ENCODE measurements at places on chromosomes 5 and 9.

DNA sequence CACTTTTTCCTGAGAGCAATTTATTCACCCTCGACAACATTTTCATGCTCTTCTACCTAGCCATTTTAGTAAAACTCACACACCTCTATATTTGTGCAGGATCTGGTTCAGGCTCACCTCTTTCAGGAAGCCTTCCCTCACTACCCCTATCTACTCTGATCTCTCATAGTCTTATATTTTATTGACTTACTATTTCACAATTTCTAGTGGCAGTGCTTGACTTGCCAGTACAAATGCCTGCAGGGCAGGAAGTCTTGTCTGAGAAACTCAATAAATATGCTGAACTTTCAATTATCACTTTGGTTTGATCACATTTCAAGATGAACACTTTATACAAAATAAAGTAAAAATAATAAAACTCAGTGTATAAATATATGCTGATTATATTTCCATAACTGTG lies 226.8 kb downstream of the CETN3 start:
- DNase-seq: no peak

DNA sequence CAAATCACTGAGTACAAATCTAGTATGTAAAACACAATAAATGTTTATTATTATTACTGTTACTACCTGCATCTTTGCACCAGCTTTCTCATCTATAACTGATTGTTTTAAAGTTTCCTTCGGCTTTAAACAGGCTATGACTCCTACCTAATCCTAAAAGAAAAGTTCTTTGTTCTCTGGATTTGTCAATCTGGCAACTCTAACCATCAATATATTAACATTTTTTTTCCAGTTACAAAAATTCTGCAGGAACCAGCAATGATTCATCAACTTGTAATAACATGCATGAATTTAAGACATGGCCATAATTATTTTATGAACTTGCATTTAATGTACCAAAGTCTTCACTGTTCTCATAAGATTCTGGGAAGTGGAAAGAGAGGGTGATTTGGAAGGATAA lies 228.5 kb downstream of the PIK3R1 start:
- no peak for DNase-seq

DNA sequence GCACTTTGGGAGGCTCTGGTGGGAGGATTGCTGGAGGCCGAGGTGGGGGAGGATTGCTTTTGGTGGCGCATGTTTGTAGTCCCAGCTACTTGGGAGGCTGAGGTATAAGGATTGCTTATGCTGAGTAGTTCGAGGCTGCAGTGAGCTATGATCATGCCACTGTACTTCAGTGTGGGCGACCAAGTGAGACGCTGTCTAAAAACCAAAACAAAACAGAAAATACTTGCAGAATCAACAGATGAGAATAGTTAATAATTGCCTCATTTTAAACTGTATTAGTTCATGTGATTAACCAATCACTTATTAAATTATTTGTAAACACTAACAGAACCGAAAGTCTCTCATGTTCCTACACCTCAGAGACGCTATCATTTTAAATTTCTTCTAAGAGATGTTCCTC lies 118.1 kb downstream of the CCDC171 start:
- DNase-seq: no peak

DNA sequence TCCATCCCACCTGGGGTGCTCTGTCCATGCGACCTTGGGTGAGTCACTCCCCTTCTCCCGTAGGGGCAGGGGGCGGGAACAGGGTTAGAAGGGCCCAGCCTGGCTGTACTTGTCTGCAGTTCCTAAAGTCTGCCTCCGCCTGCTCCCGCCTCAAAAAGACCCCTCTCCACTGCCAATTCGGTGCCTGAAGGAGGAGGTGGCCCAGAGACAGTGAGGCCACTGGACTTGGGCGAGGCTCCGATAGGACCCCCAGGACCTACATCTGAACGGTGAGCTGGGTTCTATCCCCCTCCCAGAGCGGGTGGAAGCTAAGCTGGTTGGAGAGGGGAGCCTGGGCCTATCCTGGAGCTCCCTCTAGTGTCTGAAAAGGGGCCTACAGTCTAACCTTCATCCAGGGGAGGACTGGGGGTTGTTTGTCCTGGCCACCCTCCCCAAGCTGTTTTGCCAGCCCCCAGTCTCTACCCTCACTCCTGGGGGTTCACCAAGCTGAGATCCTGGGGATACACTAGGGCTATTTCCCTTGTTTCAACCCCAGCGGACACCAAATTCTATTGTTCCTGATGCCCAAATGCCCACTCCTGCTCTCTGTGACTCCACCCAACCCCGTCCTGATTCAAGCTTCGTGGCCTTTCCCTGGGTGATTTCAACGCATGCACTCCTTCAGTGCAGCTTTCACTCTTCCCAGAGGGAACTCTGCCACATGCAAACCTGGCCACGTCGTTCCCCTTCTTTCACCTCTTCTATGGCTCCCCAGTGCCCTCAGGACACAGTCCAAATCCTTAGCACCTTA lies 6.1 kb upstream of the CRB2 start:
- peak; percentile 53 for DNase-seq

DNA sequence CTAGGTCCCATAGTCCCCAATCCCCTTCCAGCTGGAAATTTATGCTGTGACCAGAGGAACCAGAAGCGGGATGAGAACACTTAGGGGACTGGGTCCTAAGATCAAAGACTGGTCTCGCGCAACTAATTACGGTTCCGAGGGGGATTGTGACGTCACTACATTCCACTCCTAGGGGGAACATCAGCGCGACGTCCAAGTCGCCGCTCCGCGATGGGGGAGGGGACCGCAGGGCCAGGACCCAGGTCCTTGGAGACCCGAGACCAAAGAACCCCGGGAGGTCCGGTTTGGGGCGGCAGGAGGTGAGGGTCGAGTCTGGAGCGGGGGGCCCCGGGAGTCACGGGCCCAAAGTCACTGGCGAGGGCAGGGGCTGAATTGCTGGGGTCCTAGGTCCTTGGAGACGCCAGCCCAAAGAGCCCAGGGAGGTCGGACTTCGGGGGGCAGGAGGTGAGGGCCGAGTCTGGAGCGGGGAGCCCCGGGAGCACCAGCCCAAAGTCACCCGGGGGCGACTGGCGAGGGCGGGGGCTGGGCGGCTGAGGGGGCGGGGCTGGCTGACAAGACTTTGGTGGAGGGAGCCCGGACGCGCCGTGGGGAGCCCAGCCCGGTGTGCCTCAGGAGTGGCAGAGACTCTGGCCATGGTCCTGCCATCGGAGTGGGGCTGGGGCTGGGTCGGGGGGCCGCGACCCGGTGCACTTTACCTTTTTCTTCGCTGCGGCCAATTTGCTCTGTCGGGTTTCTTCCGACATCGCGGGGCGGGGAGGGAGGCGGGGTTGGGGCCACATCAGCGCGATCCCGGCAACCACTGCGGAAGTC lies at the start of gene GOLGA2:
TSS of gene GOLGA2 (minus strand) at position 810 of the 810 bp plus-strand sequence. CDS start at position 779, 31 bp downstream.
- DNase-seq: peak; percentile 68

DNA sequence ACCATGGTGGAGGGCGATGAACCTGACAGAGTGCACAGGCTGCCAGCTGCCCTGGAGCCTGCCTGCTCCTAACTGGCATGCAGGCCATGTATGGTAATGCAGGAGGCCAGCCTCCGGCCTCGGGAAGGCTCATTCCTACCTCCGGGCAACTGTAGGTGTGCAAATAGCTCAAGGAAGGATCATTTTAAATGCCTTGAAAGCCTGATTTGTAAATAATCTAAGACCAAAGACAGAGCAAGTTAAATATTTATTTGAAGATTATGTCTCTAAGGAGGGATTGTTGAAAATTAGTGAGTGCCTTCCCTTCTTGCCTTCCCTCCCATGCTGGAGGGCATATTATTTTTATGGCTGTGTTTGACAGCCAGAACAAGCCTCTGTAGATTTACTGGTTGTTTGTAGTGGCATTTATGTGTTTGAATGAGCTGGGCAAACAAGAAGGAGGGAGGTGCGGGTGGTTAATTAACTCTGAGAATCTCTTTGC lies 285.7 kb upstream of the TUT7 start:
- DNase-seq: no peak

- DNase-seq: no peak
Measured at GRCh38 chr5:66339896-66340295, 195.8 kb downstream of the SREK1 start.

DNA sequence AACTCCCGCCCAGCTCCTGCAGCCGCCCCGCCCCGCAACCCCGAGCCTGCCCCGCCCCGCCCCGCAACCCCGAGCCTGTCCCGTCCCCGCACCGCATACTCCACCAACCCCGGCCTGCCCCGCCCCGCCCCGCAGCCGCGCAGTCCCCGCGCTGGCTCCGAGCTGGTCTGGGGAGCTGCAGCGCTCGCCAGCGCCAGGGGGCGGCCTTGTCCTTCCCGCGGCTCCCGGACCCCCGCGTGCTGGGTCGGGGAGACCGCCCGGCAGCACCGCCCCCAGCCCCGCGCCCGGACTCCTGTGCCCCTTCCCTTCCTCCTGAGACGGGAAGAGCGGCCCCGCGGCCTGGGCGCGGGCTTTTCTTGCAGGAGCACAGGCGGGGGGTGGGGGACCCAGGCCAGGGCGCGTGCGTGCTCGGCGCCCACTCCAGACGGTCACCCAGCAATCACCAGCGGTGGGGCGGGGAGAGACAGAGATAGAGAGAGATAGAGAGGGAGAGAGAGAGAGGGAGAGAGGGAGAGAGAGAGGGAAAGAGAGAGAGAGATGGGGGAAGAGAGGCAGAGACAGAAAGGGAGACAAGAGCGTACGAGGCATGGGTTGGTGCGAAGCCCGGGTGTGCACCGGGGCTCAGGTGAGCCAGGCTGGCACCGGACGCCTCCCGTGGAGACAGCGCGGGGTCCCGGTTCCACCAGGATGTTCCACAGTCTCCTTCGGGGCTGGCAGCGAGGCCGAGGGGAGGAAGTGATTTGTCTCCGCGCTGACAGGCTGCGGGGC lies 14.7 kb upstream of the TMEM250 start:
- no peak for DNase-seq

GRCh38 chr9:90641884-90642487 lies 638 bp downstream of the DIRAS2 start:
- DNase-seq: no peak

GRCh38 chr5:37808945-37809344 lies 30.9 kb downstream of the GDNF start:
- no peak for DNase-seq

DNA sequence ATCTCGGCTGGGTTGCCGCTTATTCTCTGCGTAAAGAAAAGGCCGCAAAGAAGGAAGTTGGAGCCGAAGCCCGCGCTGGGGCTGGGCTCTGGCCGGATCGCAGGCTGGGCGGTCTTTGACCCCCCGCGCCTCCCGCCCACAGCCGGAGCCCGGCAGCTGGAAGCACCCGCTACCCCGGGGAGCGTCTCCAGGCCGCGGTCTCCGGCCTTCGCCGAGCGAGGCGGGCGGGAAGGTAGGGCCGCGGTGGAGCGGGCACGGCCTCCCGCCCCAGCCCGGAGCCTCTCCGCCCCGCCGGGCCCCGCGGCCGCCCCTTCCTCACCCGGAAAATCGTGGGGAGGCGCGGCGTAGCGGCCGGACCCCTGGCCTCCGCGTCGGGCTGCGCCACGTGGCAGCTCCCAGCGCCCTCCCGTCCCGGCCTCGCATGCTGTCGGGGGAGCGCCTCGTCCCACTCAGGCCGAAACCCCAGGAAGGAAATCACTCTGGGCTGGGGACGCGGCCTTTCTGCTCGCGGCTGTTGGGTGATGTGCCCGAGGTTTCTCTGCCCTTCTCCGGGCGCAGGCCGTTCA lies 12.0 kb downstream of the FOXD1 start:
- DNase-seq: peak; percentile 51

- no peak for DNase-seq
Measured at GRCh38 chr5:157343842-157344790, 78.2 kb downstream of the CYFIP2 start.

- DNase-seq: no peak
Measured at GRCh38 chr5:131262953-131263541, 806 bp upstream of the CDC42SE2 start.

GRCh38 chr9:90659650-90660364 lies 17.2 kb upstream of the DIRAS2 start:
- peak; percentile 67 for DNase-seq

GRCh38 chr9:121299467-121300282 lies 31.7 kb downstream of the GSN start:
- DNase-seq: peak; percentile 48

DNA sequence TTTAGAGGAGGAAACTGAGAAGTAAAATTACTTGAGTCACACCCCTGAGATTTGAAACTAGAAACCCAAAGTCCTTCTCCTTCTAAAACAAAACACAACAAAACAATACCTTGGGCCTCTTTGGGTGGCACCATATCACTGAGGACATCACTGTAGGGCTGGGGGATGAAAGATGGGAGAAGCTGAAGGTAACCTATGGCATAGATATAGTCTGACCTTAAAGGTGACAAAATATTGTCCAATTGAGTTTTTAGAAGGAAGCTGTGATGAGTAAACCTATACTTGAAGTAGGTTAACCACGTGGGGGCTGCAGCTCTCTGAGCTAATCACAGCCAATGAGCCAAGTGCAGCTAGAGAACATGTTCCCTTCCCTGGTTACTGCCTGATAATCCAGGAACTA lies 167.4 kb upstream of the CD180 start:
- DNase-seq: no peak

GRCh38 chr5:140112685-140113179 lies 1.2 kb upstream of the PURA start:
- DNase-seq: peak; percentile 74

GRCh38 chr5:179870403-179870903 lies 11.8 kb upstream of the MRNIP start:
- DNase-seq: peak; percentile 28

DNA sequence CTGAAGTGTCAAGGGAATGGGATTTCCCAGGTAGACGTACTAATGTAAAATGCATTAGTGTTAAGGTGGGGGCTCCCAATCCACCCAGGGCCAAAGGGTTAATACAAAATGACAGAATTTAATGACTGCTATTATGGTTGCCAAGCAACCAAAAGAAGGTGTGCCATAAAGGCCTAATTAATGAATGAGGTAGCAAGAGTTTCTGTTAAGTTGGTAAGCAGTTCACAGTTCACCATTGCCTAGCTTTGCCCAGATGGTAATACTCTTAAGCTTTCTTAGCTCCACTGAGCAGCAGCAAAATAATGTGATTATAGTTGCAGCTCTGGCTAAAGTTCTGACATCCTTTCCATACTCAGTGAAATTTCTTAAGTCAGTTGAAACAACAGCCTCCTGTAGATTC lies 211.7 kb downstream of the DENND1A start:
- no peak for DNase-seq

GRCh38 chr9:23343226-23343625 lies 482.8 kb downstream of the ELAVL2 start:
- no peak for DNase-seq

DNA sequence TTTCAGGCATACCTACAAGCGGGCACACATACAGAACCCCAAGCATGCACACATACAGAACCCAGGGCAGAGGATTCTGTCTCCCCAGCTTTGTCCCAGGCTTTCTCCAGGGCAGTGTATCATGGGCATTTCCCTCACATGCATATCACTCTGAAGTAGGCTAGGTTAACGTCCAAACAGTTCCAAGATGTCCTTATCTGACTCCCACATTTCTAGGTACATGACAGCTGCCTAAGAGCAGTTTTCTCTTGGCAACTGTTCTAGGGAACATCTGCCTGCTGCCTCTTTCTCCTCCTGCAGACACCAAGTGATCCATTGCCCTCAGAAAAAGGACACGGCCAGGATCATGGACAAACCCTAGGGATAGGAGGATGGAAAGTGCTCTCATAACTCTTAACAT lies 84.9 kb upstream of the NR3C1 start:
- no peak for DNase-seq

DNA sequence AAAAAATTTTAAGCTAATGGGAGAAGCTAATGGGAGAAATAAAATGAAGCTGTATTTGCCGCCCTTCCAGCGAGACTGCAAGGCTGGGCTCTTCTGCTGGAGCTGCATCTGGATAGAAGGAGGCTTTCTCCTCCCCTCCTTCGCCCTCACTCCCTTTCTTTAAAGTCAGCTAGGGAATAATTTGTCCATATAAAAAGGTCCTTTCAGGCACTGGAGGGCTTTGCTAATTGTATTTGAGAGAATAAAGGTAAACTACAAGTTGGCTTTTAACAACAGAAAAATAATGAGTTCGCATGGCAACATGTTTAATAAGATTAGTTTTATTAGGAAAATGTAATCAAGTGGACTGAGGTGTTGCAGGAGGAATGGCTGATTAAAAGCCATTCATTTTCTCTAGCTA lies 41.3 kb downstream of the NPR3 start:
- DNase-seq: no peak
